Uterine smooth muscle cell (primary cell): ENCODE measurements at places on chromosomes 4 and X. TPM values are rescaled to one million over a fixed set of nuclear protein-coding genes. Genes with fewer than 3 reads are reported as not detected.

ATXN3L gene
- total RNA-seq = not detected in 2 replicates

PAGE2 gene
- total RNA-seq = not detected in 2 replicates

GPR34 gene
- total RNA-seq = not detected in 2 replicates

DCHS2 gene
- 0.11 and 0.12 TPM in 2 replicates for total RNA-seq

COL25A1 gene
- total RNA-seq = 0.11 and 1.6 TPM in 2 replicates
